Stimulated activated CD8-positive, alpha-beta memory T cell treated with anti-CD3 and anti-CD28 coated beads, Interleukin-4, amount 100 ng/mL, for 4 hours (primary cell): ENCODE measurements at places on chromosomes 12 and 14.

DNA sequence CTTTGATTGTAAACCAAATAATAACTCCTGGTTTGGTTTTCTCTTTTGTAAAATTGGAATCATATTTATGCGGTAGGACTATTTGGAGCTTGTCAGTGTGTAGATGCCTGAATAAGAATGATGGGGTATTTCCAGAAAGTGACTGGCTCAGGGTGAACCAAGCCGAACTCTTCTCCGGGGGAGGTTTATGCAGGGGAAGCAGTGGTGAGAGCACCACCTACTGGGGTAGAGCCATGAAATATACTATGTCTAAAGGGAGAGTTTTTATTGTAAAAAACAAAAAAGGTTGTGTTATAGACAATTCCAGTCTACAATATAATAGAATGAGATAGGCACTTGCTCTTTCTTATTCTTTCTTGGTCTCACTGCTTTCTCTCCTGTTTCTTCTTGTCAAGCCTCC lies 222.9 kb upstream of the SLC16A7 start:
- no peak for DNase-seq

DNA sequence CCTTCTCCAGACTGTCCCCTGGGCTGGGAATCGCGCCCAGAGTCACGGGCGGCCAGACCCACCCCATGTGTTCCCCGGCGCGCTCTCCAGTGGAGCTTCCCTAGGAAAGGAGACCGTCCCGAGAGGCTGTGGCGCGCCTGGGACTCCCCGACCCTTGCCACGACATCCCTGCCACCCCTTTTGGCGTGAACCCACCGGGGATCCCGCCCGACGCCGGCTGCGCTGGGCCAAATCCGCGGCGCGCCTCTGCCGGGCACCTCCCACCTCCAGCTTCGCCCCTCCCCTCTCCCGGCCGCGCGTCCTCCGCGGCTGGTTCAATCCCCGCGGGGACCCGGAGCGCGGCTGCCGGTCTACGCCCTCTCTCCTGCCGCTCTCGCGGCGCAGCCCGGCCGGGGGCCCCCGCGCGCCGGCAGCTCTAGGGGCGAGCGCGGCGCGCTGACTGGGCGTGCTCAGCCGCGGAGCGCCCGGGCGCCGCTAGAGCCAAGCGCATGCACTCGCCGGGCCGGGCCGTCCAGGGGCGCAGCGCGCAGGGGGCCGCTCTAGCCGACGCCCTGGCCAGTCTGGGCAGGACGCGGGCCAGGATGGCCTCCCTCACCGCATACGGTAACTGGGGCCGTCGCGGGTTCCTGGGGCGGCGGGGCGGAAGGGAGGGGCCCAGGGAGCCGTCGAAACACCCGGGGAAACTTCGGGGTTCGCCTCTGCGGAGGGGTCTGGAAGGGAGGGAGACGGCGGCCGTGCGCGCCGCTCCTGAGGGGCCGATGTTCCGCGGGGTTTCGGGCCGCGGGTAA lies 77.4 kb upstream of the ANO4 start:
- no peak for DNase-seq

- no peak for DNase-seq
Observed at GRCh38 chr12:71626768-71627167, 36.9 kb downstream of the ZFC3H1 start.

GRCh38 chr12:93804392-93805179 lies 127.4 kb downstream of the CRADD start:
- no peak for DNase-seq

- DNase-seq, result no peak
Observed at GRCh38 chr14:89912667-89913211, 41.8 kb downstream of the EFCAB11 start.

DNA sequence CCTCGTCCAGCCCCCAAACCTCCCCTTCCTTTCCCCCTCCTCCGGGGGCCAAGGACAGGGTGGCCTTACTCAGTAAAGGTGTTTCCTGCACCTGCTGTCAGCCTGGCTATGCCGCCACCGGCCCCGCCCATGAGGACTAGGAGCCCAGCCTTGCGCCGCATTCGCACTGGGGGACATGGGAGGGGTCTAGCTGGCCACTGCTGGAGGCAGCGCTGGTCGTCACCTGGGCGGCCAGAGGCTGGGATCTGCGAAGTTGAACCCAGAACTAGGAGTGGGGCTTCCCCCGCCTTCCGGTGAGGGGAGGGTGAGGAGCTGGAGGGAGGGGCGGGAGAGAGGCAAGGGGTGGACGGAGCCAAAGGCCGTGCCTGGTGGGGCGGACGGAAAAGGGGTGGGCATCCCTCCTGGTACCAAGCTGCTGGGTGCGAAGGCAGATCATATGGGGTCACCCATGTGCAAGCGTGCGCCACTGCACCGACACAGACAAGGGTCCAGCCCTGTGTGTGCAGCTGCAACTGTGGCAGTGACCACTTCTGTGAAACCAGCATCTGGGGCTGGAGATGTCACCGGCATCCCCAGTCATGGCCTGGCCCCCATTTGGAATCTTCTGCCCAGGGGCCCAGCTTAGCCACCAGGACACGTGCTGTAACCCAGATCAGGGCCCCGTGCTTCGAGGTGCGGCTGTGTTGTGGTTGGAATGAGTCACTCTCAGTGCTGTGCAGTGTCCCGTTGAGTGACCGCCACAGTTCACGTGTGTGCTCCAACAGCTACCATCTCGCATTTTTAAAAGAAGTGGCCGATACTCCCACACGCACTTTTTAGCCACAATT lies 8.5 kb downstream of the AMN start:
- DNase-seq, result no peak

DNA sequence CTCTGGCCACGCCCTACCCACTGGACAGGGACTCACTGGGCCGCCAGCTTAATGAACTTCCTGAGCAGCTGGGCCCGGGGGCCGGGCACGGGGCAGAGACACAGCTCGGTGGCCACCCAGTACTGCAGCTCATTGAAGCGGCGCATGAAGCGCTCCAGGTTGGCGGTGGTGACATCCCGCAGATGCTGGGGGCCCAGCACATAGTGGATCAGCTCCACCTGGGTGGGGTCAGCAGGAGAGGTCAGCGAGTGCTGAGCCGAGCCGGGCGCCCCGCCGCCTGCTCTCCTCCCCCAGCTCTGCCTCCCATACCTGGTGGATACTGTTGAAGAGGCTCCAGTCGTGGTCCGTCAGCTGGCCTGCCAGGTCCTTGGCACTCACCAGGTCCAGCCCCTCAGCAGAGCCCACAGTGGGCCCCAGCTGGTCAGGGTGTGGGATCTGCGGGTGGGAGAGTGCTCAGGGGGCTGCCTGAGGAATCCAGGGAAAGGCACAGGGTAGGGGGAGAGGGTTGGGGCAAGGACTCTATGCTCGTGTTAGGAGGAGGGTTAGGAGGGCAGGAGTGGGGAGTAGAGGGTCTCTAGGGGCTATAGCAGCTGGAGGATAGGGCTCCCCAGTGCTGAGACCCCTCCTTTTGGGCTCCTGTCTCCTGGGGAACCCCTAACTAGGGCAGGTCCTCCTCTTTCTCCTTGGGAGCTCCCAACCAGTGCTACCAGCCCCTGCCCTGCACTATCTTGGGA lies 15.5 kb upstream of the ENDOU start:
- no peak for DNase-seq

DNA sequence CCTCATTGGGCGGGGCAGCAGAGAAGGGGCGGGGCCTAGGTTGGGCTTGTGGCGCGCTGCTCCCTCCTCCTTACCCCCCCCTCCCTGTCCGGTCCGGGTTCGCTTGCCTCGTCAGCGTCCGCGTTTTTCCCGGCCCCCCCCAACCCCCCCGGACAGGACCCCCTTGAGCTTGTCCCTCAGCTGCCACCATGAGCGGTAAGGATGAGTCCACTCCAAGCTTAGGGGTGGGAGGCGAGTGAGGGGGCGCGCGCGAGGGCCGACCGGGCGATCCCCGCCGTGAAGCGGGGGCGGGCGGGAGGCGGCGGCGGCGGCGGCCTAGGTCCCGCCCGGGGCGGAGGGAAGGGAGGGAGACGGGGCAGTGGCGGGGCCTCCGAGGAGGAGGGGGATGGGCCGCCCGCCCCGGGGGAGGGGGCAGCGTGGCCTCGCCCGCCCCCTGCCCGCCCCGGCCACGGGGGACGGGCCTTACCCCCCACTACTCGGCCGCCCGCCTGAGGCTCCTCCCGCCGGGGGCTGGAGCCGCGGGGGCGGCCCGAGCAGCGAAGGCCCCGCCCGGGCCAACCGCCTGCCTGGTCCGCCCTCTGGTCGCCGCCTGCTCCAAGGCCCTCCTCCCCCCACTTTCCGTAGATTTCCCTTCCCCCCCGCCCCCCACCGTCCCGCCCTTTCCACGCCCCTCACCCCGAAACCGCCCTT lies at the start of gene SP1:
Gene SP1, plus strand, starts transcription at position 73 of the 690 bp plus-strand sequence. Its CDS starts 116 bp downstream, at position 189.
- peak; percentile 79 for DNase-seq

DNA sequence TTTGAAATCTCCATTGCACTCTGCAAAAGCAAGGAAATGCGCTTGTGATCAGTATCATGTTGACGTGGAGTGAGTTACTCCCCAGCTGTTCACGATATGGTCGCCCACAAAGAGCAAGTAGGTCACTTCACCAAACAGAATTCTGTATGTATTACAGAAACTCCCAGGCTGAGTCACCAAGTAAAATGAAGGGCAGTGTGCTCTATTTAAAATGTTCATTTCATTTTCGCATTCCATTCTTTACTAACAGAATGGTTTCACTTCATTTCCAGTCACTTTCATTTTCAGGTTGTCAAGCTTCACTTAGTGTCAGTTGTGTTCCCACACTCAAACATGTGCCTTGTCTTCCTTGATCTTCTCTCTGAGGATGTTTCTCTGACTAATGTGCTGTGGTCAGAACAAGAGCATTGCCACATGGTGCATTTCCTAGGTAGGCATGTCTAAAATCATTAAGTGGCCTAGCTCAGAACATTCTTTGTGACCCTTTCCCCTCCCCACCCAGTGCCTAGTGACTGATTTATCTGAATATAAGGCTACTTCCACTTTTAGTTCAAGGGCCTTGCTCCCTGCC lies 391.2 kb downstream of the RAD51B start:
- DNase-seq, result no peak

DNA sequence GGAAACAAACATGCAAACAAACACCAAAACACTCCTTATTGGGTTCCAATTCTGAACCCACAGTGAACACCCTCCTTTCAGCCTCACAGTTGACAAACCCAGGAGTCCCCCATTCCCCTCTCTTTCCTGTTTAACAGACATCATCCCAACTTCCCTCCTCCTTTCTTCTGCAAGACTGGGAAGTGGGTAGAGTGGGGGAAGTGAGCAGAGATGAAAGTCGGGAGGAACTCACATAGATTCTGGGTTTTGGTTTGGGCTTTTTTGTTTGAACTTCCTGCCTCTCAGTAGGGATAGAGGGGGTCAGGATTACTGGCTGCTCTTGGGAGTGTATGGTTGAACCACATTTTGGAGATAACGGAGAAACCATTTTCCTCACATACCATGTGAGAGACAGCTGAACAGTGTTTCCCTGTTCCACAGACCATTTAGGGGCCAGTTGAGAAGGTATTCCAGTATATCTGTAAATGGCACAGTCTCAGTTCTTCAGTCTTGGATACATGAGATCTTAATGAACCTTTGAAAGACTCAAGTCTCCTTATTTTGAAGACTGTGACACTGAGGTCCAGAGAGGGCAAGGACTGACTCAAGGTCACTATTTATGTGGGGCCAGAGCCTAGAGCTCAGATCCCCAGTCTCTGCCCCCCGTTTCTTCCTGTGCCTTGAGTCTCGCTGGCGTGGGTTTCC lies 3.9 kb upstream of the GPR84 start:
- no peak for DNase-seq
